ENCODE measurements at places on chromosomes 11 and 22. TPM values are rescaled to one million over a fixed set of nuclear protein-coding genes. Genes with fewer than 3 reads are reported as not detected.

Gene F2
- total RNA-seq: not detected

GRCh38 chr11:76083563-76084451 is 122.5 kb downstream of the WNT11 start:
- no peak for DNase-seq

DNA sequence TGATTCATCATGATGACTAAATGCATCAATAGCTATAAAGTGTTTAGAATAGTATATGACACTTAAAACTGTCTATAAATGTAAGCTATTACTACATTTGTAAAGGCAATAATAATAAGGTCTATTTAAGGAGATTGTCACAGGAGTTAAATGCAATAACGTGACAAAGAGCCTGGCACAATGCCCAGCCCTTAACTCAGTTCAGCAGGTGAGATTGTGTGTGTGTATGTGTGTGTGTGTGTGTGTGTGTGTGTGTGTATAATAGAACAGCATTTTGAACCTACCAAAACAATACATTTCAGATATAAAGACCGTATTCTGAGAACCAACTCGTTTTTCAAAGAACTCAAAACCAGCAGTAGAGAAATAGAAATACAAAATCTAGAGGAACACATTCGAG is 177.5 kb downstream of the MYO18B start:
- no peak for DNase-seq

Gene FGF3
- not detected for total RNA-seq

- DNase-seq: no peak
These were observed 44.1 kb upstream of the TPBGL start for GRCh38 chr11:75196426-75196825.

Gene SYT12
- total RNA-seq: 1.1 TPM

Gene PKP3
- total RNA-seq: 1,016 TPM

Gene OR2AT4
- not detected for total RNA-seq

DNA sequence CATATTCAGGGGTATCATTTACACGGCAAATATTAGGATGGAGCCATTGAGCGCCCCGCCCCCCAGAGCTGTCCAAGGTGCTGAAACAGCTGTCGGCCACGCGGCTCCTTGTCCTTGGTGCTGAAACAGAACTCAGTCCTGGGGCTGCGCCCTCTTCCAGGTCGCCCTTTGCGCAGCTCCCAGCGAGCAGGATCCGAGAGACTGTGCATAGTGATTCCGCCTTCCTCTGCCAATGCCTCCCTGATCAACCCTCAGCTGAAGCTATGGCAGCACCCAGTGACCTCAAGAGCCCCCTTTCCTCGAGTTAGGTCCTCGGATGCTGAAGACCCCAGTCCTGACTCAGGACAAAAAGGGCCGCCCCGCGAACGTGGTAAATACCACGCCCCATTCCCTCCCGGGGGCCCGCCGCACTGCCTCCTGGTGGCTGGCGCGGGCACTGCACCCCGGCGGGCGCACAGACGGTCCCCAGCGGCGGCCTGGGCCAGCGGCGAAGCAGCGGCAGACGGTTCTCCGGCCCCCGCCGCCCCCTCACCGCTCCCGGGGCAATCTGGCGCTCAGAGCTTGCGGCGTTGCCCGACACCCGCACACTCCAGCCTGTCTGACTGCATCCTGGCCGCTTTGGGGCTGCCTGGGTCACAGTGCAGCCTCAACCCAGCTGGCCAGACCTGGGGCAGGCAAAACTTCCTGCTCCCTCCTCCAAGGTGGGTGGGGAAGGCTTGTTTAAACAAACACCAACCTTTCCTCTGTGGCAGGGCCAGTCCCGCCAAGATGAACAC is 13.4 kb downstream of the SYT7 start:
- no peak for DNase-seq

DNA sequence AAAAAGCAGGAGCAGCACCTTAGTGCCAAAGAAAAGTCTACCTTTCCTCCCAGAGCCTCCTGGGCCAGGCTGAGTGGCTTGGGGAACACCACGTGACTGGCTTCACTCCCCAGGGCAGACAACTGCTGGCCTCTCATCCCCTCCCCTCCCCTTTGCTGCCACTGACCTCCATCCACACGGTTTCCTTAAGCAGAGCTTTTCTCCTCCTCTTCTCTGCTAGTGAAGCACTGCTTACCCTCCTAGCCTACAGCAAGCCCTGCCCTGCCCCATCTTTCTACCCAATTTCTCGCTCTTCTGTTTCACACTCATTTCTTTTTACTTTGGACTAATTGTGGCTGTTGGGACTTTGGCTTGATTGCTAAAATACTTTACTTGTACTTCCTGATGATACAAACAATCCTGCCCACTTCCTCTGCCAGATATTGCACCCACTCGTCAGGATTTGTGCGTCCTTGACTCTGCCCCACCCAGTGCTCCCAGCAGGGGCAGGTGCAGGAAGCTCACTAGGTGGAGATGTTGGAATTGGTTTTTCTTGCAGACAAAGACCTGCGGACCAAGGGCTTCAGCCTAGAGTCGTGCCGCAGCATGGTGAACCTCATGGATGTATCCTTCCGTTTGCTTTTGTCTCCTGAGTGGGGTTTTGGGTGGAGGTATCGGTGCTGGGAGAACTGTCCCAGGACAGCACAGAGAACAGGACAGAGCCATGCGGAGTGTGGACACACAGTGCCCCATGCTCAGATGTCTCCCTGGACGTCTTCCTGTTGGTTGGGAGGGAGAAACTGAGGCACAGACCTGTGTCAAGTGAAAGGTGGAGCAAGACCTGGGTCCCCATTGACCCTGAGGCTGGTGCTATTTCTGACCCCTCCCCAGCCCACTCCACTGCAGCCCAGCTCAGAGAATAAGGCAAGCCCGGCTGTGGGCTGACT is 27.3 kb downstream of the CAPN1 start:
- no peak for DNase-seq

DNA sequence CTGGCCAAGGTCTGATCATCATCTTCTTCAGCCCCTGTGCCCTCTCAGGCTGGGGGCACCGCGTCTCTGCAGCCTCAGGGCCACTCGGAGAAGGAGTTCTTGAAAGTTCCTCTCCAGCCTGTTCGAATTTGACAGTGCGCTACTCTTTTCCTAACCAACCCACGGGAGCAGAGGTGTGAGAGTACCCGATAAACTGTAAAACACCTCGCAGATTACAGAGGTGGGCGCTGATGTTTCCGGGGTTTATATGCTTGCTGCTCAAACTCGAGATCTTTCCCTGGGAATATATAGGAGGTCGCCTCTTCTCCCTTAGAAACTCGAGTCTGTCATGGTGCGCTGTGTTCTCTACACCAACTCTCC is 515 bp downstream of the CTR9 start:
- no peak for DNase-seq

- no peak for DNase-seq
These were observed 228.2 kb upstream of the ZC3H12C start for GRCh38 chr11:109864834-109865547.

Gene CDHR5
- total RNA-seq: not detected

GRCh38 chr11:106888386-106888785 is 129.9 kb downstream of the GUCY1A2 start:
- no peak for DNase-seq

DNA sequence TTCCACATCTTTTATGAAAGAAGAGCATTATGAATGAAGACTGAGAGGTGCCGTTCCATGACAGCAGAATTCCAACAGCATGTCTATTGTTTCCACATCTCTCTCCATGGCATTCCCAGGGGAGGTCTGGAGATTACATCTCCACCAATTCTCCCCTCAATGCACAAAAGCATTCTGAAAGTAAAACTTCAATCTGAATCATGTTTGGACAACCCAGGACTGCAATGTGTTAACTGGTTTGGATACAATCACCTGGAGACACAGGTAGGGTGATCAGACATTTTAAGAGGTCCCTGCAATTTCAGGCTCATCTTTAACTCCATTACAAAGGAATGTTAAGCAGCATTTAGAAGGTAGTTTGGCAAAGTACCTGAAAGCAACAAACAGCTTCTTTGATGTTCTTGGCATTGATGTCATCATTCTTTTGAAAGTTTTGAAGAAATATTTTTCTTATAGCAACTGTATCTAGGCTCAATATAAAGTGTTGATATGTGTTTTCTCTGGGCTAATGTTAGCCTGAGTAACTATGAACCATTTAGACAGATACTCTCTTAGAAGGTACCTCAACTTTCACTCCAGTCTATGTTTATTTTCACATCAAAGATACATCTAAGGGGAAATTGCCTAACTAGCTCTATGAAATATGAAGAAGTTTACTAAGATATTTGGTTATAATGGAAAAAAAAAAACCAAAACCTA is 181.4 kb upstream of the MTMR2 start:
- no peak for DNase-seq

Gene PLXNB2
- total RNA-seq: 116 TPM

- DNase-seq: no peak
These were observed 49.5 kb downstream of the MCHR1 start for GRCh38 chr22:40728731-40729189.

Gene TMEM132A
- total RNA-seq: 22.2 TPM

DNA sequence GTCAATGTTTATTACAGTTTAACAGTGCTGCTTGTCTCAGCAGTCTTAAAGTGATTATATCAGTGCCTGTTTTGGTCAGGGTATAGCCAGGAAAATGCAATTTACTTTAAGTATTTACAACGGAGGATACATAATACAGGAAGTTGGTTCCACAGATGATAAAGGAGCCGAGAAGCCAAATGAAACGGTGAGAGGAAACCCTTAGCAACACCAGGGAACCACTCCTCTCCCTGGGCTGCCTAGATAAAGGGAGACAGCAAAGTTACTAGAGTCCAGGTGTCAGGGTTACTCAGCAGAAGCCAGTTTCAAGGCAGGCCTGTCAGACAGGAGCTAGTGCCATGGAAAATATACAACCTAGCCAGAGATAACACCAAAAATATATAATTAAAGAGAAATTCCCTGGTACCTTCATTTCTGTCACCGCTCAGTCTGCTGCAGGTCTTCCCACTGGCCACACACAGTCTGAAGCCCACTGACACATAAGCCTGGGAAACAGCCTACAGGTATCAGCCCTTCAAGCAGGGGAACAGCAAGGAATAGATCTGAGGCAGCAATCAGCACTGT is 55.5 kb downstream of the FAM76B start:
- DNase-seq: no peak

Gene NEFH
- 0.95 TPM for total RNA-seq

GRCh38 chr22:25666308-25666707 is 75.7 kb upstream of the MYO18B start:
- DNase-seq: no peak

Gene ALX4
- not detected for total RNA-seq

Gene C1QTNF4
- total RNA-seq: 0.57 TPM

GRCh38 chr11:133782116-133782725 is 63.1 kb downstream of the SPATA19 start:
- DNase-seq: no peak

DNA sequence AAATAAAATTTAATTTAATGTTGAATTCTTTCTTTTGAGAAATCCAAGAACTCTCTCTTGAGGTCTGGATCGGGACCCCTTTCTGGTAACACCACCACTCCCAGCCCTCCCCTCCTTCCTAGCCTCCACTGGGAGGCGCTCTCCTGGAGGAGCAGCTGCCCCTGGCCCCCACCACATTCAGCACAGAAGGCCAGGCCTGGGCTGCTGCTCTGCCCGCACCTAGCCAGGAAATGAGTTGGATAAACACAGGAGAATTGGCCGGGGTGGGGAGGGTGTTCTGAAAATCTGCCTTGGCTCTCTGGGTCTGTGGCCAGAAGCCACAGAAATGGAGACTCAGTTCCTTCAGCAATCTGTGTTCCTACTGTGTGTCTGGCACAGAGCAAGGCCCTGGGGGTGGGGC is 31.2 kb downstream of the C22orf42 start:
- DNase-seq: no peak

Gene CDC45
- total RNA-seq: 3.4 TPM

Data from esophagus squamous epithelium (tissue), 5 donors.